Thymus (tissue), 14 donors: ENCODE measurements at places on chromosomes 12 and 14. TPM values are rescaled to one million over a fixed set of nuclear protein-coding genes. Genes with fewer than 3 reads are reported as not detected.

The PRH2 gene
- 0.80 TPM for total RNA-seq

The BEGAIN gene
- 0.42 TPM for total RNA-seq

The CCDC77 gene
- 17.9 TPM for total RNA-seq

DNA sequence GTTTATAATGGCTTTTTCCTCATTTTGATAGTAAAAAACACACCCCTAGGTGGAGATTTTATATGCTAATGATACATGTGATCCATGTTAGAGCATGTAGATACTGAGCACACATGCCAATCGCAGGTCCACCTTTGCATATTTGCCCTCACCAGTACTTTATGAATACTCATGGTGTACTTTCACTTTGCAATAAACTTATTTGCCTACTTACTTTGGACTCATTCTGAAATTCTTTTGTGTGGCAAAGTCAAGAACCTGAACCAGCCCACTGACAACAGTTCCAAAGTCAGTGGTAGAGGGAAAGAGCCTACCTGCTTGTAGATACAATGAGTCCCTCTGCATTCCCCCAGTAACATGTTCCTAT is 58.5 kb upstream of the DHRS4 start:
- H3K4me1 ChIP-seq, result no peaks in the 10 kb centered on the region
- H3K36me3 ChIP-seq, result no peaks in the 10 kb centered on the region

DNA sequence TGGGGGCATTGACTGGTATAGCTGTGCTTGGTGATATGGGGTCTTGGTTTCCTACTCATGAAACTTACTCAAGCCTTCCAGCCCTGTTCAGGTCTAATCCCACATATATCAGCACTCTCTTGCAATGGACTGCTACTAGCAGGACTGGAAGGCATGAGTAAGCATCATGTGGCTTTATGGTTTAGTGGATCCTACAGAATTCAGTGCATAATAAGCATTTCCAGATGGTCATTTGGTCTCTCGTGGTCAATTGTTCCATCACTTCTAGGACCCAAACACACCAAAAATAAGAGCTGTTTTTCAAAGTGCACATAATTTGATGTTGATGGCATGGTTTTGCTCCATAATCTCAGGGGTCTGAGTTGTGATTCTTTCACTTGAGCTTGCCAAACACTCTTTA is 114.4 kb downstream of the LMNTD1 start:
- H3K4me1 ChIP-seq, result no peaks in the 10 kb centered on the region
- H3K36me3 ChIP-seq, result no peaks in the 10 kb centered on the region
- no peaks in the 10 kb centered on the region for H3K27me3 ChIP-seq
- no peak overlapping the region for H3K27ac ChIP-seq
- no peak overlapping the region for H3K4me3 ChIP-seq

GRCh38 chr14:23245282-23245681 is 7.5 kb downstream of the RNF212B start:
- H3K36me3 ChIP-seq, result no peaks in the 10 kb centered on the region
- no peak overlapping the region for H3K4me3 ChIP-seq
- H3K4me1 ChIP-seq, result no peaks in the 10 kb centered on the region

GRCh38 chr12:44589697-44590096 is 286.4 kb downstream of the NELL2 start:
- no peak overlapping the region for H3K4me3 ChIP-seq
- H3K27ac ChIP-seq, result no peak overlapping the region

DNA sequence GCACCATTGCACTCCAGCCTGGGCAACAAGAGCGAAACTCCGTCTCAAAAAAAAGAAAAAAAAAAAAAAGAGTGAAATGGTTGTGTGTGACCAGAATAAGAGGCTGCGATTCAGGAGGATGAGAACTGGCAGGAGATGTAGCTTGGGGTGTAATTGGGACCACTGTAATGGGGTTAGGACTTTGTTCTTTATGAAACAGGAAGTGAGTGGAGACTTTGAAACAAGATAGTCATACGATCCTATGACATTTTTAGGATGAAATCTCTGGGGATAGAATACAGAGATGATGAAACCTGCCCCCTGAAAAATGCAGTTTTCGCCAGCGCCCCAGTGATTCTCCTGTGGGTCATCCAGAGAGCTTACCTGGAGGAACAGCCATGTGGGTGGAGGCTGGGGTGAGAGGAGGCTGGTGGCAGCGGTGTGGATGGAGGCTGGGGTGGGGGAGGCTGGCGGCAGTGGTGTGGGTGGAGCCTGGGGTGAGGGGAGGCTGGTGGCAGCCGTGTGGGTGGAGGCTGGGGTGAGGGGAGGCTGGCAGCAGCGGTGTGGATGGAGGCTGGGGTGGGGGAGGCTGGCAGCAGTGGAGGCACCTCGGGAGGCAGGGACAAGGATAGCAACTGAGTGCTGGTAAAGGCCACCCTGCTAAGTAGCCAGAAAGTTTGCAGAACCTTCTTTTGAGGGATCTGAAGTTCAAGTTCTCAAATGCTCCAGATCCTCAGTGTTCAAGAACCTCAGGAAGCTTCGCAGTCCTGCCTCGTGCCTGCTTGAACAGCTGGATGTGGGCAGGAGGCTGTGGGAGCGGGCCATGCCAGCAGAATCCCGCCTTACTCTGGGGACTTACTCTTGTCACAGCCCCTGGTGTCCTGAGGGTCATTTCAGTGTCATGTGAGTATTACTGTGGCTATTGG is 20.2 kb downstream of the FBXL14 start:
- DNase-seq, result no peak
- H3K36me3 ChIP-seq, result no peaks in the 10 kb centered on the region
- no peak overlapping the region for H3K27ac ChIP-seq
- H3K4me1 ChIP-seq, result no peaks in the 10 kb centered on the region

DNA sequence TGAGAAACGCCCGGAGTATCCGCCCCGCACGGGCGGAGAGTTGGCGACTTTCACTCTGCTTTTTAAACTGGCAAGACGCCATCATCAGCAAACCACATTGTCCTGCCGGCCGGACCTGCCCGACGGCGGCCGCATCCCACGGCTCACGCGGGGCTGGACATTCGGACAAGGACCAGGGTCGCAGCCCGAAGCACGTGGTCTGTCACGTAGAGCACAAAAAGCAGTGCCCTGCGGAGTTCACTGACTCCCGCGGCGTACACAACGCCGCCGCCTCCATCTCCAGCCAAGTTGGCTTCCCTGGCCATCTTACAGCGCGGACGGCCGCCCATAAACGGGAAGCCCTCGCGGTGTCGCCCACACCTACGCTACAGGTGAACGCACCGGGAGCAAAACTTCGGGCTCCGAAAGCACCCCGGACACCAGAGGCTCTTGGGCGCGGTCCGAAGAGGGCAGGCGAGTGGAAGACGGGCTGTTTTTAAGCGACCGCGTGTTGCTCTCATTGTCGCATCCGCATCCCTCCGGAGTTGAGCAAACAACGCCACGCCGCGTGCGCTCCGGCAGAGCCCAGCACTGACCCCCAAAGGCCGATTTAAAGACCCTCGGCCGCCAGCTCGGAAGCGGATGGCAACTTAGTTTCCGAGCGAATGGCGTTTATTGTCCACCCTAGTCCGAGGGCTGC is 966 bp downstream of the SINHCAF start:
- H3K36me3 ChIP-seq, result no peaks in the 10 kb centered on the region
- H3K4me3 ChIP-seq, result peak overlapping the region; percentile 75
- peak overlapping the region; percentile 87 for H3K27ac ChIP-seq
- H3K27me3 ChIP-seq, result no peaks in the 10 kb centered on the region
- H3K4me1 ChIP-seq, result peaks cover 10% of the 10 kb centered on the region

DNA sequence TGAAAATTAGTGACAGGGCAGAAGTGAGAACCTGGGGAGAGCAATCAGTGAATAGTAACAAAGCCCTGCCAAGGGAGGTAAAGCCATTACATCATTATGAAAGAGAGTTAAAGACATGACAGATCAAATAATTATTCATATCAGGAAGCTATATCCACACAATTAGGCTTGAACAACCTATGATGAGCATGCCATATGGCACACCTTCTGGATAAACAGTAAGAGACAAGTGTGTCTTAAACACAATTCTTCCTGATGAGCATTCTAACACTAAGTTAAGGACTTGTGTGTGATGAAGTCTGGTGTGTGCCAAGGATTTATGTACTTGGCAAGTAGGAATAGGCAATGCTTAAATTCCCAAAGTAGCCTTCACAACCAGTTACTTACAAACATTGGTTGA is 76.1 kb downstream of the GALNT4 start:
- no peak overlapping the region for H3K27ac ChIP-seq
- H3K4me1 ChIP-seq, result no peaks in the 10 kb centered on the region
- H3K4me3 ChIP-seq, result no peak overlapping the region
- no peak for DNase-seq
- H3K36me3 ChIP-seq, result no peaks in the 10 kb centered on the region

- H3K36me3 ChIP-seq, result no peaks in the 10 kb centered on the region
- H3K27ac ChIP-seq, result no peak overlapping the region
- no peak for DNase-seq
Measured at GRCh38 chr14:100882991-100883788, 20.3 kb downstream of the RTL1 start.

- no peak overlapping the region for H3K4me3 ChIP-seq
- H3K27me3 ChIP-seq, result no peaks in the 10 kb centered on the region
- DNase-seq, result no peak
- H3K4me1 ChIP-seq, result no peaks in the 10 kb centered on the region
- no peak overlapping the region for H3K27ac ChIP-seq
Measured at GRCh38 chr12:81181691-81182090, 103.8 kb downstream of the ACSS3 start.

- H3K4me3 ChIP-seq, result no peak overlapping the region
- H3K27ac ChIP-seq, result no peak overlapping the region
- no peaks in the 10 kb centered on the region for H3K36me3 ChIP-seq
- no peaks in the 10 kb centered on the region for H3K27me3 ChIP-seq
- DNase-seq, result no peak
Measured at GRCh38 chr12:76945867-76946266, 67.0 kb upstream of the CSRP2 start.
